Mesothelial cell of epicardium (in vitro differentiated cells): ENCODE measurements at places on chromosomes 12 and 14. TPM values are rescaled to one million over a fixed set of nuclear protein-coding genes. Genes with fewer than 3 reads are reported as not detected.

DNA sequence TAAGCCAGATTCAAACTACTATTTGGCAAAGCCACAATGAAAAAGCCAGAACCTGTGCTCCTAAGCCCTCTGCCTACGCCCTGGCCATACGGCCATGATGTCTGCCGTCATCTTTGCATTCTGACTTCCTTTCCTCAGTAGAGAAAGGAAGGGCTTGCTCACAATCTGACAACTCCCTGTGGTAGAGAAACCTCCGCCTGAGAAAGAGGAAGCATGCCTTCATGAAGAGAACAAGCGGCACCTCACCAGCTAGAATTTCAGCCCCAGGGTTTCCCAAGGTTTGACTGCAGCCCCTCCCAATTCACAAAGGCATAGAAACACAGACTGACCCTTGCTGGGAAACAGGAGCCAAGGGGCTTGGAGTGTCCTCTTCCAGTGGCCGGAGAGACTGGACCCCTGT lies 25.7 kb downstream of the TEP1 start:
- H3K4me3 ChIP-seq: no peak overlapping the region
- no peaks in the 10 kb centered on the region for H3K4me1 ChIP-seq
- no peaks in the 10 kb centered on the region for H3K27me3 ChIP-seq
- no peak for DNase-seq
- no peak overlapping the region for H3K27ac ChIP-seq

LRRC10 gene
- not detected in 3 replicates for total RNA-seq

DNA sequence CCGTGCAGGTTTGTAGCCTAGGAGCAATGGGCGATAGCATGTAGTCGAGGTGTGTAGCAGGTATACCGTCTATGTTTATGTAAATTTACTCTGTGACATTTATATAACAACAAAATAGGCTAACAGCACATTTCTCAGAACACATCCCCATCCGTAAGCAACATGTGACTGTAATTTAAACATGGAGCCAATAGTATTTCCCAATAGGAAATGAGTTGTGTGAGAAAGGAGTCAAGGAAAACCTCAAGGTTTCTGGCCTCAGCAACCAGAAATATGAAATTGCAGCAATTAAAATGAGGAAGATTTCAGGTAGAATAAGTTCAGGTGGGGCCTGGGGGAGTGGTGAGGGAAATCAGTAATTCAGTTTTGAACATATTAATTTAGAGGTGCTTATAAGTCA lies 136.0 kb downstream of the MSRB3 start:
- no peak overlapping the region for H3K4me3 ChIP-seq
- no peak for DNase-seq
- peaks cover 12% of the 10 kb centered on the region for H3K36me3 ChIP-seq
- H3K4me1 ChIP-seq: peaks cover 4% of the 10 kb centered on the region

DNA sequence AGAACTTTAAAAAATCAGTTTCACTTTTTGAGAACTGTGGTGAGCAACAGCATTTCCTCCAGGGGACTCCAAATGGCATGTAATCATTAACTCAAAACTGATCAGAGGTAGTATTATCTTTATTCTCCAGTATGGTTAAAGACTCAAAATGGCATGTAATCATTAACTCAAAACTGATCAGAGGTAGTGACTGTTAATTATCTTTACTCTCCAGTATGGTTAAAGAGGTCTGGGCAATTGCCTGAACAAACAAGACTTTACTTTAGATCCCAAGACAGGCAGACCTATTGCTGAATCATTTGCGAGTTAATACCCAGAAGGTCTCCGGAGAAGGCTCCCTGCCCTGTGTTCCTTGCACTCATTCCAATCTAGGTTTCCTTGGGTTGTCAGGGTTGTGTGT lies 6.6 kb upstream of the ACADS start:
- peaks cover 46% of the 10 kb centered on the region for H3K36me3 ChIP-seq
- DNase-seq: no peak
- H3K27ac ChIP-seq: no peak overlapping the region
- H3K4me3 ChIP-seq: no peak overlapping the region
- no peaks in the 10 kb centered on the region for H3K27me3 ChIP-seq

DNA sequence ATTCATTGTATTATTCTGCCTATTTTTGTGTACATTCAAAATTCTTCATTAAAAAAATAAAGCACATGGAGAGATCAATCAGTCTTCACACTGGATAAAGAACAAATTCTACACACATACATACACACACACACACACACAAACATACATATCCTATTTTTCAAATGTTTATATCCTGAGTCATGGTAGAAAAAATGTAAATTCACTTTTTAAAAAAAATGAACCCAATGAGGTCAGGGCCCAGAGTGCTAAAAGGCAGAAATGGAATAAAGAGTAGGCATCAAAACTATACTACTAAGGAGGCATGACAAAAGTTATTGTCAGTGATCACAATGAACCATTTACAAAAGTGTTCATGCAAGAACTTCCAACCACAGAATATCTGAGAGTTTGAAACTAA lies 17.3 kb downstream of the GALC start:
- no peaks in the 10 kb centered on the region for H3K4me1 ChIP-seq
- H3K36me3 ChIP-seq: peaks cover 20% of the 10 kb centered on the region
- H3K27ac ChIP-seq: no peak overlapping the region
- no peaks in the 10 kb centered on the region for H3K27me3 ChIP-seq
- no peak overlapping the region for H3K4me3 ChIP-seq
- DNase-seq: no peak

RAB21 gene
- 44.0 to 49.0 TPM (median 46.9 TPM) in 3 replicates for total RNA-seq

DNA sequence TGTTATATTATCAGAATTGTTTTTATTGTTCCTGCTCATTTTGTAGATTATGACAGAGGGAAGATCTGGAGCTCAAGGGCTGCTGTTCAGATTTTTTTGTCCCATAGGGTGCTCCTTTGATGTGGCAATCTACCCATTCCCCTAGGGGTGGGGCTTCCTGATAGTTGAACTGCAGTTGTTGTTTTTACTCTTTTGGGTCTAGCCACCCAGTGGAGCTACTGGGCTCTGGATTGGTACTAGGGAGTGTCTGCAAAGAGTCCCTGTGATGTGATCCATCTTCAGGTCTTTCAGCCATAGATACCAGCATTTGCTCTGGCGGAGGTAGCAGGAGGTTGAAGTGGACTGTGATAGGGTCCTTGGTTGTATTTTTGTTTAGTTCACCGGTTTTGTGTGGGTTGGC lies 57.9 kb upstream of the SLCO1B1 start:
- H3K4me3 ChIP-seq: no peak overlapping the region
- H3K4me1 ChIP-seq: no peaks in the 10 kb centered on the region
- H3K27me3 ChIP-seq: no peaks in the 10 kb centered on the region
- no peak overlapping the region for H3K27ac ChIP-seq
- no peak for DNase-seq
- no peaks in the 10 kb centered on the region for H3K36me3 ChIP-seq

DNA sequence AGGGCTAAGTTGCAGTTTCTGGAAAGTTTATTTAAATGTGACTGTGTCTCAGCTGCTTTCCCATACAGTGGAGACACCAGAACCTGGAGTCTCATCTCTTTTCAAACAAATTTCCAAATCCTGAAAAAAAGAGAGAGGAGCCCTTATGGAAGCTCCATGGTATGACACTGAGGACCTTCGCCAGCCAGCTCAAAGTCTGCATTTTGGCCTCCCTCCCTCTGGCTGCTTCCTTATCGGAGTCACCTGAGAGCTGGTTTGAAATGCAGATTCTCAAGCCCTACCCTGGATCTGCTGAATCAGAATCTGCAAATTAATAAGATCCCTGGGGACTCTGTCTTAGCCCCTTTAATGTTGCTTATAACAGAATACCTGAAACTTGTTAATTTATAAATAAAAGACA lies 21.7 kb upstream of the JDP2 start:
- H3K27ac ChIP-seq: no peak overlapping the region
- H3K36me3 ChIP-seq: no peaks in the 10 kb centered on the region
- H3K27me3 ChIP-seq: no peaks in the 10 kb centered on the region
- DNase-seq: no peak
- peaks cover 23% of the 10 kb centered on the region for H3K4me1 ChIP-seq

C12orf56 gene
- total RNA-seq: 0.41 to 0.93 TPM (median 0.45 TPM) in 3 replicates

DNA sequence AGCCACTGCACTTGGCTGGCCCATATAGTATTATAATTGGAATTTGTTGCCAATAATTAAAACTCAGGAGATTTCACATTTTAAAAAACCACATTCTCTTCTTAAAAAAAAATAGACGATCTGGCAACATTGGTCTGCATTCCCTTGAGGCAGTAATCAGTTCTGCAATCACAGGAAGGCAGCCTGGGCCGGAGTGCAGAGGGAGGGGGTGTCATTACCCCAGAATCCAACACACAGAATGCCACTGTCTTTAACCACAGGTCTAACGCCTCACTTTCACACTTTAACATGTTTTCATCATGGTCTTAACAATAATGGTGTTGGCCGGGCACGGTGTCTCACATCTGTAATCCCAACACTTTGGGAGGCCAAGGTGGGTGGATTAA lies 100.1 kb downstream of the SCARB1 start:
- no peaks in the 10 kb centered on the region for H3K36me3 ChIP-seq
- H3K4me1 ChIP-seq: peaks cover 35% of the 10 kb centered on the region
- H3K27me3 ChIP-seq: peaks cover 7% of the 10 kb centered on the region
- peak overlapping the region; percentile 39 for H3K27ac ChIP-seq
- DNase-seq: no peak

TAS2R46 gene
- 3.8 to 3.9 TPM (median 3.9 TPM) in 3 replicates for total RNA-seq

DNA sequence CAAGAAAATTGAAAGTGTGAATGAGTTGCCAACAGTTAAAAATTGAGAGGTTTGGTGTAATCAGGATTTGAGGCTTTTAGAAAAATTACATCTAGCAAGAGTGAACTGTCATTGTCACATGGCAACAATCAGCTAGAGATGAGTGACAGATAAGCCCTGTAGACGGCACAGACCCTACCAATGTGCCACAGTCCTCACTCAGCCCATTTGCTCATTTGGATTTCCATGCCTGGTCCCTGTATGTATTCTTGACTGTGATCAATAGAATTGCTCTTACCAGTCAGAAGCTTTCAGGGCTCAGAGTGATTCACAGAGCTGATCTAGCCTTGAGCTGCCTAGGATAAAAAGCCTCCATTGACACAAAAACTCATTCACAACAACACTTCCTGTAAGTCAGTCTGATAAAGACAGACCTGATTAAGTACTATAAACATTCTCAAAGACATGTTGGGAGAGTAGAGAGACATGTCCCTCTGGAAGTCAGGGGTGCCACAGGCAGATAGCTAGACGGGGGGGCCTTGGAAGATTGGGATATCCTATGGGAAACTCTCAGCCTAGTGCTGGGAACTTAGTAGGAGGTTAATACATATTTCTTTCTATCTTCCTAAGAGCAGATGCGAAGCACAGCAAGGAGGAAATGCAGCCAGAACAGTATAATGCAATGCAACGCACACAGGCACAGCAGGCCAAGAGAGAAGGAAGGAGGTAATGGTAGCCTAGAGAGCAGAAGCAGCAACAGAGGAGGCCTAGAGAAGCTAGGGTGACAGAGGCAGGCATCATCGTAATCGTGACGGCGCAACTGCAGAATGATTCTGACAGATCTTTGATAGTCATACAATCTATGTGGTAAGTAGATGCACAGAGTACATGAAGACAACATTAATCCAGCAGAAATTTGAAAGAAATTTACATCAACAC lies 2.0 kb upstream of the PELI2 start:
- no peak overlapping the region for H3K27ac ChIP-seq
- H3K4me1 ChIP-seq: peaks cover 21% of the 10 kb centered on the region
- no peak for DNase-seq
- H3K27me3 ChIP-seq: peaks cover 50% of the 10 kb centered on the region

GRCh38 chr14:50001999-50002925 lies 109.4 kb downstream of the ARF6 start:
- no peak for DNase-seq
- H3K36me3 ChIP-seq: no peaks in the 10 kb centered on the region
- H3K4me1 ChIP-seq: peaks cover 53% of the 10 kb centered on the region
- H3K4me3 ChIP-seq: peak overlapping the region; percentile 75
- H3K27me3 ChIP-seq: no peaks in the 10 kb centered on the region

GPX2 gene
- total RNA-seq: 0.58 to 0.63 TPM (median 0.61 TPM) in 3 replicates

GRCh38 chr12:91975891-91976290 lies 169.8 kb downstream of the BTG1 start:
- peaks cover 24% of the 10 kb centered on the region for H3K4me1 ChIP-seq
- no peak overlapping the region for H3K4me3 ChIP-seq
- no peaks in the 10 kb centered on the region for H3K27me3 ChIP-seq
- no peak for DNase-seq

- no peaks in the 10 kb centered on the region for H3K36me3 ChIP-seq
- peaks cover 10% of the 10 kb centered on the region for H3K4me1 ChIP-seq
- peaks cover 17% of the 10 kb centered on the region for H3K27me3 ChIP-seq
- no peak overlapping the region for H3K4me3 ChIP-seq
- H3K27ac ChIP-seq: no peak overlapping the region
Observed at GRCh38 chr14:94008234-94008633, 11.1 kb downstream of the CCDC197 start.

DNA sequence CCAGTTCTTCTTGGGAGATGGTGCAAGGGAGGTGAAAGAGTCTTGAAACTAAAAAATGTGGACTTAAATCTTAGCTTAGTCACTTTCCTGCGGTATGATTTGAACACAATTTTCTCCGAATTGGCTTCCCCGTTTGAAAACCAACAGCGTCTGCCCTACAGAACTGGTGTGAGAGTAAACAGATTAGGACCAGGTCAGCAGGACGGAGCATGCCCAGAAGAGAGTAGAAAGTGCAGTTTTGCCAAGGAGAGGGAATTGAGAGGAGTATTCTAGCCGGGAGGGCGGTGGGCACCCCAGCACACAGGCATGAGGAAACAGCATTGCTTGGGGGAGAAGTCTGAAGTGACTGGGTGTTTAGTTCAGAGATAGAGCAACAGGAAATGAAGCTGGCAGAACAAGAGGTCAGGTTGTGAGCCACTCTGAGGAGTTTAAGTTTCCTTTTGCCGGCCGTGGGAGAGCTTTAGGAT lies 927.1 kb downstream of the VRK1 start:
- DNase-seq: no peak
- H3K27ac ChIP-seq: no peak overlapping the region
- no peaks in the 10 kb centered on the region for H3K36me3 ChIP-seq
- no peak overlapping the region for H3K4me3 ChIP-seq

- H3K4me3 ChIP-seq: no peak overlapping the region
- peak overlapping the region; percentile 34 for H3K27ac ChIP-seq
- no peaks in the 10 kb centered on the region for H3K27me3 ChIP-seq
- DNase-seq: no peak
Observed at GRCh38 chr12:95151821-95152220, 65.4 kb downstream of the FGD6 start.

- no peak overlapping the region for H3K4me3 ChIP-seq
- no peak for DNase-seq
- no peak overlapping the region for H3K27ac ChIP-seq
- H3K4me1 ChIP-seq: peaks cover 4% of the 10 kb centered on the region
- no peaks in the 10 kb centered on the region for H3K36me3 ChIP-seq
Observed at GRCh38 chr14:93857081-93857480, 68.8 kb upstream of the PRIMA1 start.

DNA sequence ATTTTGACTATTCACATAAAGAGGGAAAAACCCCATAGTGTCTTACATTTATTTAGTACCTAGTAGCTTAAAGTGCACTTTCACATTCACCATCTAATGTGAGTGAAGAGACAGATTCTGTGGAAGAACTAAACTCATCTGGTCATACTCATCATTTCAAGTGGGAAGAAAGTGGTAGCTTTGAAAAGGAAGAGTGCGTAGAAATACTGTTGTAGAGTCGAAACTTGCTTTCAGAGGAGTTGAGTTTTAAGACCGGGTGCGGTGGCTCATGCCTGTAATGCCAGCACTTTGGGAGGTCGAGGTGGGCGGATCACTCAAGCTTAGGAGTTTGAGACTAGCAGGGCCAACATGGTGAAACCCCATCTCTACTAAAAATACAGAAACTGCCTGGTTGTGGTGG lies 222.2 kb downstream of the ERC1 start:
- H3K4me3 ChIP-seq: no peak overlapping the region
- H3K27me3 ChIP-seq: no peaks in the 10 kb centered on the region
- H3K36me3 ChIP-seq: no peaks in the 10 kb centered on the region
- peaks cover 21% of the 10 kb centered on the region for H3K4me1 ChIP-seq
- no peak for DNase-seq

- DNase-seq: no peak
- no peaks in the 10 kb centered on the region for H3K27me3 ChIP-seq
- H3K36me3 ChIP-seq: peaks cover 29% of the 10 kb centered on the region
- H3K4me3 ChIP-seq: no peak overlapping the region
- H3K4me1 ChIP-seq: peaks cover 17% of the 10 kb centered on the region
- no peak overlapping the region for H3K27ac ChIP-seq
Observed at GRCh38 chr12:128813883-128814282, 9.9 kb downstream of the SLC15A4 start.
